ENCODE measurements at places on chromosomes 6 and 20.

DNA sequence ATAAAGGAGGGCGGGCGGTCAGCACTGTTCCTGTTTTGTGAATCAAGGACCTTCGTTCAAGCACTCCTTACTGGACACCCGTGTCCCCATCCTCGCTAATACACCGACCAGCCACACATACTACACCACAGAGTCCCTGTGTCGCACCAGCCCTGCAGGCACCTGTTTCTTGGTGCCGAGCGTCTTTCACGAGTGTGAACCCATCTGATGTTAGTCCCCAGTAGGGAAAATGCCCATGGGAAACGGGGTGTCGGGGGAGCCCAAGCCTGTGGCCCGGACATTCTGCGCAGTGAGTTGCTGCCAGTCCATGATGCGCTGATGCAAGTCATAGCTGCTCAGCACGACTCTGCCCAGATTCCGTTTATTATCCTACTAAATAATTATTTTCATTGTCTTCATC lies 74.7 kb downstream of the TTLL2 start:
- no peak for DNase-seq

DNA sequence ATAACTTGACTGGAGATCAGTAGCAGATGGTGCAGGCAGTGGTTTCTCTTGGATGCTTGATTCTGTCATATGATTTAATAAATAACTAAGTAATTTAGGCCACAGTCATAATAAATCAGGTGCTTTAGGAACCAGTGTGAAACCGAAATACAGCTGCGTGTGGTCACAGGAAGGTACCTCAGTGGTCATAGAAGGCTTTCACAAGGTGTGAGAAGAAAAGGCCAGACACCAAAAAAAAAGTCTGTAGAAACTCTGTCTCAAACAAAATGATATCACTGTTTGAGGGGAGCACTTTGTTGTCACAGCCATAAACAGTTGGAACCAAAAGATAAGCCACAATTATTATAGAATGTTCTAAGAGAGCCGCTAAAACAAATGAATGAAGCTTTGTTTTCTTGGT lies 56.5 kb downstream of the ARMC2 start:
- DNase-seq: no peak

DNA sequence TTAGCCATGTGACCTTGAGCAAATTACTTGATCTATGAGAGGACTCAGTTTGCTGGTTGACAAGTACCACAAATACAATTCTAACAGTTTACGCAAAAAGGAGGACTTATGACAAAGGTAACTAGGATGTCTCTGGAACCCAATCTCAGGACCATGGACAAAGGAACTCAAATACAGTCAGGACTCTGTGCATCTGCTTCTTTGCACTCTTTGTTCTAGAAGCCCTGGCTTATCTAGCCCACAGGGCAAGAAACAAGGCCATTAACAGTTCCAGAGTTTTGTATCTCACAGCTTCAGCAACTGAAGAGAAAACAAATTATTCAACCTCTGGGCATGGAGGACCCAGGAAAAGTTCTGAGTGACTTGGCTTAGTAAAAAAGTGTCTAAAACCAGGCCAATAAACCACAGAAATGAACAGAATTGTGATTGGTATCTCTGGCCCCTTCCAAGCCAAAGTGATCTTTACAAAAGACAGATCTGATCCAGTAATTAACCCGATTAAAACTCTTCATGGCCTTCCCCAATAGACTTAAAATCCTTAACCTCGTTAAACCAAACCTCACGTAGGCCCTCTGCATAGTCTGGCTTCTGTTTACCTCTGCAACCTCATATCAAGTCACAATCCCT lies 5.9 kb downstream of the WASF1 start:
- peak; percentile 35 for DNase-seq

GRCh38 chr20:58976061-58976730 lies 4.9 kb upstream of the NELFCD start:
- DNase-seq: no peak

- DNase-seq: no peak
Measured at GRCh38 chr6:168192195-168192900, 113.3 kb upstream of the FRMD1 start.

GRCh38 chr20:15795305-15796019 lies 777.8 kb downstream of the KIF16B start:
- DNase-seq: no peak

DNA sequence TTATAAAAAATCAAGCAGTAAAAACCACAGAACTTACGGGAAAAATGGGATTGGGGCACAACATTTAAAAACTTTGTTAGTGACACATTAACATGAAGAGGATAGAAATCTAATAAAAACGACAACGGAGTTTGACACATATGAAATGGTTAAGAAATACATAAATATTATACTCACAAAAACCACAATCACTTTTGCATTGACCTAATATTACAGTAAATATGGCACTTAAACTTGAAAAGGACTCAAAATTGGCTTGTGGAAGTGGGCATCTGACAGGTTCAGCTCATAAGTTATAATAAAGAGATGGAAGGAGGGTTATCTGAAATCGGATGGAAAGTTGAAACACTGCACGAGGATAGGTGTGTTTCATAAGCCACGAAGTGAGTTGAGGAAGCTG lies 523.7 kb downstream of the TFAP2B start:
- DNase-seq: no peak

GRCh38 chr20:36873498-36874189 lies 2.3 kb upstream of the TLDC2 start:
- no peak for DNase-seq

DNA sequence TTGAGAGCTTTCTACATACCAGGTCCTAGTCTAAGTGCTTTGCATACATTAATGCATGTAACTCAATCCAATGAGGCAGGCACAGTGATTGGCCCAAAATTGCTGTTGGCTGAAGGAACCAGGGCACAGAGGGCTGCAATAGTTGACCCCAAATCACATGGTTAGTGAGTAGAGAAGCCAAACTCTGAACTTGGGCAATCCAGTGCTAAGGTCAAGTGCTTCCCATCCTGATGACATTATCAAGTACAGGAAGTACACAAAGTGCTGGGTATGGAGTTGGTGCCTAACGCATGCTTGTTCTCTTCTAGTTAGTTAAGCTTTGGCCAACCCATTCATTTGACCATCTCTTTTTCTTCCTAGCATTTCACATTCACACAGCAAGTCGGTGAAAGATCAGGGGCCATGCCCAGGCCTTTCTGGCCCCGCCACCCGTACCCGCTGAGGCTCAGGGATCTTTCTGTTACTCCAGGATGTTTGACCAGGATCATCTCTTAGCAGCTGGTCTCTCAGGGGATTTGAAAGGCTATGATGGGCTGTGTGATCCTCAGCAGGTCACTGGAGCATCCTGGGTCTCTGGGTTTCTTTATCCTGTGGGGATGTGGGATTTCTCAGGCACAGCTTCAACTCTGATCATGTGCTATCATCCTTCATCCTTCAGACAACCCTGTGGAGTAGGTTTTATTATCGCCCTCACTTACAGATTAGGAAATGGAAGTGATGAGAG lies 7.0 kb downstream of the KCNB1 start:
- DNase-seq: no peak

GRCh38 chr6:15269011-15269410 lies 23.1 kb downstream of the JARID2 start:
- no peak for DNase-seq

DNA sequence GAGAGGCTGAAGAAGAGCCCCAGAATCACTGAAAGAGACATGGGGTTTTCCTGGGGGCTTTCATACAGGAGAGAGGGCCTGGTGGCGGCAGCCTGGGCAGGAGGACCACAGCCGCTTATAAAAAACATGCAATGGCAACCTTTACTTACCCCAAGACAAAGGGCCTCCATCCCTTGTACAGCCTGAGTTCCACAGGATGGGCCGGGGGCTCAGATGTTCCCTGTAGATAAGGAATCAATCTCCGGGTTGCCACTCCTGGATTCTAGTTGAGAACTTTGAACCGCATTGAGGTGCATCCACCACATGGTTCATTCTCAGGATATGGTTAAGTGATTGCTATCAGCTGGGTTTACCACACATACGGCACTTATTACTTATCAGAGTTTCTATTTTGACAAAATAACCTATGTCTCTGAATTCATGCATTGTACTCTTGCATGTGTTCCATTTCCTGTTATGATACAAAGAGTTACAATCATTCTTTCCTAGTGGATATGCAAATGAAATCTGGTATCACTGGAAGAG lies 677.6 kb downstream of the KIF16B start:
- DNase-seq: no peak

- DNase-seq: no peak
Measured at GRCh38 chr6:152310371-152310954, 326.7 kb downstream of the SYNE1 start.

DNA sequence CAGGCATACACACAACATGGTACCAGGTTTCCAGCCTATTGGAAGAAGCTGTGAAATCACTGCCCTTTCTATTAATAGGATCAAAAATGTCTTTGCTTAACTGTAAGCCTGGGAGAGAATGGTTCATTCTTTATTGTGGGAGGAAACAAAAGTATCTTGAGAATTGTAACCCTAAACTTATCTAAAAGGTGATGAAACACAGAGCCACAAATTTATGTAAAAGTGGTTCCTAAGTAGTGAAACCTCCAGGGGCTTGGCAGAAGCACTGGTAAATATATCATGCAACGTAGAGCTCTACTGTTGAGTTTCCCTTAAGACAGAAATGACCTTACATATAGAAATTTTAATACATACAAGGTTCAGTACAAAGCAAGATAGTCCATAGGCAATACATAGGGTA lies 17.2 kb upstream of the NOX3 start:
- DNase-seq: no peak

DNA sequence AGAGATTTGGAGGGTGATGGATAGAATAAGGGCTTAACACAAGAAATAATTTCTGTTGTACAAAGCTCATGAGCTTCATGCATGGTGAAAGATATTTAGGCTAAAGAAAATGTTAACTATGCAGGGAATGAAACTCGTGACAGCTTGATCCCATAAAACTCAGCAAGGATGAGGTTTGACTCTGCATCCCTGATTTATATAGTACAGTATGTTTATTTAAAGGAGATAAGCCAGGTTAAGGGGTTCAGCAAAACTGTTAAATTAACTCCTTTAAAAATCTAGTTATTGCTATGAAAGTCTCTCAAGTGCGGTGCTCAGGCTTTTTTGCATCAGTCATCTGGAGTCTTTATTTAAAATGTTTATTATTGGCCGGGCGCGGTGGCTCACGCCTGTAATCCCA lies 326.4 kb downstream of the LAMA2 start:
- no peak for DNase-seq

DNA sequence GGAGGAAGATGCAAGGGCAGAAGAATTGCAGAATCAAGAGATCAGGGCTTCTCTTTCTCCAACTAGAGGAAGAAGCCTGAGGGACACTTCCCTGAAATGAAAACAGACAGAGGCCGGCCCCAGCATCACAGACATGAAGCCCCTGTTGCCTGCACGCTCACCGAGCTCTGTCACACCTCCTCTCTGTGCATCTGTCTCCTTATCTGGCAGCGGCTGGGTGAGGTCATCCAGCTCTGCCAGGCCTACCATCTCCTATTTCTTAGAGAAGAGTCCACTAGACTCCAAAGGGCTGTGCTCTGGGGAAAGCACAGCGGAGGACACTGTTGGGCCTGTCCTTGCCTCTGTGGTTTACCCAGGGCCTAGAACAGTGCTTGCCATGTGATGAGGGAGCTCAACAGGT lies 71.9 kb upstream of the MLN start:
- DNase-seq: no peak

DNA sequence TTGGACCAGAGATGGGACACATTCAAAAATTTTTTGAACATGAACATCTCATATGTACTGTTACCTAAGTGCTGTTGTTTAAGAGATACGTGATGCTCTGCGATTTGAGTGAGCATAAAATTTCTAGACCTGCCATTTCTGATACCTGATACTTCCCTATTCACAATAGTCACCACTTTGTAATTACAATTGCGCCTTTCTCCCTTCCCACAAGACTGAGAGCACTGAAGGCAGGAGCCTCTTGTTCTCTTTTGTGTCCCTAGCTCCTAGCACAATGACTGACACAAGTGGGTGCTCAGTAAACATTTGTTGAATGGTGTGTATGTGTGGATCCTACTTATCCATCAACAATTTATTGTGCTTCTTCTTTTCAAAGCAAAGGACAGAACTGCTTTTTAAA lies 92.8 kb upstream of the TMEM30A start:
- DNase-seq: peak; percentile 42

GRCh38 chr20:63112491-63113219 lies 103.3 kb downstream of the YTHDF1 start:
- no peak for DNase-seq

DNA sequence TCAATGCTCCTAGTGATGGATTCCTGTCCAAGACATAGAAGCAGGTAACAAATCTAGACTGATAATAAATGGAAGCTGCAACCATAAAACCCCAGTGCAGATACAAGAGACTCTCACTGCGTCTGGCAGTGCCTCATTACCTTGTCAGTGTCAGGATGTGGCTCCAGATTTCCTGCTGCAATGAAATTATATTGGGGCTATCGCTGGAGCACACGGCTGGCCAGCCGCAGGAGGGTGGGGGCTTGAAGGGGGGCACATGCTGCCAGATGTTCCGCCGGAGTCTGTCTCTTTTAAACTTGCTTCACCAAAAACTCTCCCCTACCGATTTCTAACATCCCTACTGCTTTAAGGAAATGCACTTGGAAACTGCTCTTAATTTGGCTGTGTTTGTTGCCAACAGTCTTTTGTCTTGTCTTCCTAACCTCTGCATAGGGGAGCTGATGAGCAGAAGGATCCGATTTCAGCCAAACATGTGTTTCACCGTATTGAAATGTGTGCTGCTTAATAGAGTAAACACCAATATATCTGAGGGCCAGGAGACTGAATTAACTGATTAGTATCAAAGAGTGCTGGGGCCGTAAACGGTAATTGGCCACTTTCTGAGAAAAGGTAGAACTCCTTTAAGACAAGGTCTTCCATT lies 102.2 kb upstream of the EXOC2 start:
- no peak for DNase-seq

DNA sequence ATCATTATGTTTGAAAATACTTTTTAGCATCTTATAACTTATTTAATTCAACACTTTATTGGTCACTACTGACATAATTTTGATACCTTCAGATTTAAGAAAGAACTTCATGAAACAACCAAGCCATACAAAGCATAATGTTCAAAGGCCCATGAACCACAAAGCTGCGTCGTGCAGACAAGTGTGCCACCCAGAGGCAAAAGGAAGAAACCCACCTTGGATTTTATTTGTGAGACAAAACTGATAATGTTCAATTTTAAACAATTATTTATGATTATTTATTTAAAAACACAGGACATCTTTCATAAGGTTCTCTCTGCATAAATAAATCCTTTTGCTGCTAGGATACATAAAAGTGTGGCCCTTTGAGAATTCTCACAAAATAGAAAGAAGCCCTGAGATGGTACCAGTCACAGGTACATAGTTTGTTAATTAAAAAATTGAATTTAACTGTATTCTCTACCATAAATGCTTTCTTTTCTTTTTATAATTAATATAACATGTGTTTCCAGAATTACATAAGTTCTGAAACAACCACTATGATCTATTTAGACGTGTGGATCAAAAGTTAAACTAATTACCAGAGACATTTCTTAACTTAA lies 143.7 kb downstream of the RALGAPA2 start:
- DNase-seq: peak; percentile 70

DNA sequence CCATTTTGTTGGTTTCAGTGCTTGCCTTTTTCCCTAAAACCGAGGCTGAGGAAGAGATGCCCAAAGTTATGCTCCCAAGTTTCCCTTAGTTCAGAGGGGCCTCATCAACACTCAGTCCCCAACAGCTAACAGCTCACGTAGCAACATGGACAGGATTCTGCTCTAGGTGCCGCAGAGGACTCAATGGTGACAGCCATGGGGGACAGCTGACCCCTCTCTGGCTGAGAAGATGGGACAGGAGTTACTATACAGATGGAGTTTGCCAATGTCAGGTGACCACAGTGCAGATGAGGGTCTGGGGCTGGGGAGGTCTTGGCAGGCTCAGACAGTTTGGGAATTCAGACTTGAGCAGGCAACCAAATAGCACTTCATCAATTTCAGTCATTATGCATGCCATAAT lies 67.3 kb downstream of the NPEPL1 start:
- no peak for DNase-seq

- no peak for DNase-seq
Measured at GRCh38 chr6:125558241-125558843, 191.1 kb upstream of the HEY2 start.

Measured in GM23338 (cell line).